Skin of body (tissue), 3 donors: ENCODE measurements at places on chromosomes 4 and X. TPM values are rescaled to one million over a fixed set of nuclear protein-coding genes. Genes with fewer than 3 reads are reported as not detected.

- no peak for DNase-seq
Measured at GRCh38 chr4:7359400-7360062, 75.2 kb downstream of the PSAPL1 start.

Gene SPANXB1
- not detected for total RNA-seq

DNA sequence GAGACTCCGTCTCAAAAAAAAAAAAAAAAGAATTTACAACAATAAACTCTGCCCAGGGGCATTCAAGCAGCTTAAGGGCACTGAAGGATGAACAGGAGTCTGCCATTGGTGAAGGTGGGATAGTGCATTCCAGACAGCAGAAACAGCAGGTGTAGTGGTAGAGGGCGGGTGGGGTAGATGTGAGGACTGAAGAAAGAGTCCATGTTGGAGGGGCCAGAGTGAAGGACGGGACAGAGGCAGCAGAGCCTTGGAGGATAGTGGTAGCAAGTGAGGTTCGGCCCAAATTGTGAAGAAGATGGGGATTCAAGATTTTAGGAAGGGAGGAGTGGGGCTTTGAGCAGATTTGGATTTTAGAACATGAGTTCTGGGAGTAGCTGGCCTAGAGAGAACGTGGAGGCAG lies 75.7 kb downstream of the MED28 start:
- DNase-seq = no peak

GRCh38 chrX:22520128-22520828 lies 247.6 kb downstream of the CBLL2 start:
- DNase-seq = no peak

DNA sequence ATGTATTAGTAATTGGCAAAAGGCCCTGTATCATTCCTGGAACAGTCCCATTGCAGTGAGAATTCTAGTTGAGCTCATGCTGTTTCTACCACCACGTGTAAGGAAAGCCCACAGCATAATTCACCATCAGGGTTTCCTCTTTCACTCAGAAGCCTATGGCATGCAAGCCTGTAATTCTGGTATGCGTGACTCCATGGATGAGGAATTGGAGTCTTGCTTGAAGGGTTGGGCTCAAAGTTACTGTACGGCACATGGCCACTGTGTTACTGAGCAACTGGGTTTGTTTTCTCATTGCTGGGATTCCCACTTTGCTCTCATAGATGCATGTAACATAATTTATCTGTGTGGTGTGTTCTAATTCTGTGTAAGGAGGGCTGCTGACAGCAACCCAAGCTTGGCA lies 132.3 kb upstream of the NR3C2 start:
- peak; percentile 43 for DNase-seq

DNA sequence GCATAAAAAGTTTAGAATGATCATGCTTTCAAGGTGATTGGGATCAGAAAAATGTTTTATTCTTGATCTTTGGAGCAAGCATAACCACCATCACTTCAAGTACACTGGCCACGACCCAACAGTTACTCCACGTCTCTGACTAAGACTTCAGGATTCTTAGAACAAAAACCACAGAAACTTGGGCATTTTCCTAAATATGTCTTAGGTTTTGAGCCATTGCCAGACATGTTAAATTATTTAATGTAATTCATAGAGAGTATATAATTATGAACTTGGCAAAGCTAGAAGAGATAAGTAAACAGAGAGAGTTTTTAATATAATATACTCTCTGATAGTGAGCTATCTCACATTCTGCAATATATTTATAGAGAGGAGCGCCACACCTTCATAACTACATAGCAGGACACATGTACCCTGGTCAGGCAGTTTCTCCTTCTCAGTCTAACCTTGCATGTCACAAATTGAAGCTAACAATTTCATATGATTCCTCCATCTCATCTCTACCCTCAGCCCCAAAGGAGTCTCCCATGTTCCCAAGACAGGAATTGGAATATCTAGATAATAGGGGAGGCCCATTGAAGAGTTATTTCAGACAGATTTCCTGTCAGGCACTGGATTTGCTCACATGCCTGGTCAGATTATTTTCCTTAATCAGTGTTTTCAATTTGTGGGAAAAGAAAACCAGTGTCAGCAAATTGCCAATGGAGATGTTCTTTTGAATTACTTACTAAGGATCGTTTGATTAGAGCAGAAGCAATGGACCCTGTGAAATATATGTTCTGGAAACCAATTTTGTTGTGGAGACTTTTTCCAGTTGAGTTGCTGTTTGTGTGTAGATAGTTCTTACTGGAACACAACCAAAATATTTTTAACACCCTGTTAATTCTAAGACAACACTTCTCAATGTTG lies 61.7 kb upstream of the GUCY1A1 start:
- DNase-seq = peak; percentile 71

Gene FMR1NB
- not detected for total RNA-seq

Gene FAT4
- 77.2 TPM for total RNA-seq

DNA sequence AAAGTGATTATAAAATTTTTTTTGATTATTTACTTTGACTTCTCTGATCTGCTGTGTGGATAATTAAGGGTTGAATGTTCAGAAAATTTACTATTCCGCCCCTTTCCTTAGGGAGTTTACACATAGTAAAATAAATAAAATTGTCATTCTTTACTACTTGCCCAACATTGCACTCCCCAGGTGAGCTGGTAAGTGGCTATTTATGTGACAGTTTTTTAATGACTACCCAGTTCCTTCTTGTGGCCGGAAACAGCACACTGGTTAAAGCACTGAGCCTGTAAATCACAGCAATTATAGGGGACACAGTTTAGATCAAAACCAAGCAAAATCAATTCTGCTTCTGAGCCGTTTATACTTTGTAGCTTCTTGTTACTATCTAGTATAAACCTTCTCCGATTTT lies 158.1 kb downstream of the FHIP1A start:
- DNase-seq = no peak

Gene TMSB15C
- 7.6 TPM for total RNA-seq

- no peak for DNase-seq
Measured at GRCh38 chr4:41199788-41200187, 14.6 kb downstream of the APBB2 start.
